ENCODE measurements at places on chromosomes 5 and 9.

DNA sequence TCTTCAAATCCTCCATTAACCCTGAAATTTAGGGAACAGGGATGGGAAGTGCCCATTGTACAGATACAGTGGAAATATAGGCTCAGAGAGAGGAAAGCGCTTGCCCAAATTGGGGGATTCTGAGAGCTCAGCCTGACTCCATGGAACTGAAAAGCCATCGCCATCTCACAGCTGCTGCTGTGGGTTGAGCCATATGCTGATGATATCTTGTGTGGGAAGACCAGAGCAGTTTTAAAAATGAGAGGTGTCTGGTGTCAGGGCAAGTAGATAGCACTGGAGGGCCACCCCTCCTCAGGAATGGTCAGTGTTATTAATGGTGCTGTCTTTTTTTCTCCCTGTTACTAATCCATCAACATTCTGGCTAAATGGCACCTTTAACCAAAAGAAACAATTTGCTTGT is 50.9 kb upstream of the C5orf58 start:
- DNase-seq = no peak

- DNase-seq = no peak
Observed at GRCh38 chr9:127133739-127134167, 11.3 kb upstream of the ANGPTL2 start.

GRCh38 chr5:18114151-18114757 is 480.0 kb downstream of the TAF11L14 start:
- no peak for DNase-seq

DNA sequence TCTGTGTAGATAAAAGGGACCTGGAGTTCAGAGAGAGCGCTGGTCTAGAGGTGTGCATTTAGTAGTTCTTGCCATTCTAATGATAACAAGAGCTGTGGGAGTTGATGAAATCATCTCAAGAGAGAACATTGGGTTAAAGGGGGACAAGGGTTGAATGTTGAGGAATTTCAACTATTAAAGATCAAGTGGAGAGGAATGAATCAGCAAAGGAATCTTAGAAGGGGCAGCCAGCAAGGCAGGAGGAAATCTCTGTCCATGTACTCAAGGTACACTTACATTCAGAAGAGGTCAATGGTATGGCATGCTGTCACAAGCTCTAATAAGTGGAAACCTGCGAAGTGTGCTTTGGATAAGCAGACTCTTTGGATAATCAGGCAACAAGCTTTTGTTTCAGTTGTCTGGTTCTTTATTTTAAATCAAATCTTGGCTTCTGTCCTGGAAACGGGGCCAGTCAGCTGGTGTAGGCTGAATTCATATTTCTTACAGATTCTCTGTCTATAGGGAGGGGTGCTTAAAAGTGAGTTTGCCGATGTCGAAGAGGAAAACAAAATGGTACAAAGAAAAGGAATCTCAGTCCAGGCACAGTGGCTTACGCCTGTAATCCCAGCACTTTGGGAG is 320.5 kb upstream of the CD180 start:
- DNase-seq = no peak

- DNase-seq = no peak
Observed at GRCh38 chr9:8095672-8096086, 296.1 kb upstream of the DMAC1 start.

GRCh38 chr5:30051976-30052375 is 1141.5 kb upstream of the CDH6 start:
- no peak for DNase-seq

DNA sequence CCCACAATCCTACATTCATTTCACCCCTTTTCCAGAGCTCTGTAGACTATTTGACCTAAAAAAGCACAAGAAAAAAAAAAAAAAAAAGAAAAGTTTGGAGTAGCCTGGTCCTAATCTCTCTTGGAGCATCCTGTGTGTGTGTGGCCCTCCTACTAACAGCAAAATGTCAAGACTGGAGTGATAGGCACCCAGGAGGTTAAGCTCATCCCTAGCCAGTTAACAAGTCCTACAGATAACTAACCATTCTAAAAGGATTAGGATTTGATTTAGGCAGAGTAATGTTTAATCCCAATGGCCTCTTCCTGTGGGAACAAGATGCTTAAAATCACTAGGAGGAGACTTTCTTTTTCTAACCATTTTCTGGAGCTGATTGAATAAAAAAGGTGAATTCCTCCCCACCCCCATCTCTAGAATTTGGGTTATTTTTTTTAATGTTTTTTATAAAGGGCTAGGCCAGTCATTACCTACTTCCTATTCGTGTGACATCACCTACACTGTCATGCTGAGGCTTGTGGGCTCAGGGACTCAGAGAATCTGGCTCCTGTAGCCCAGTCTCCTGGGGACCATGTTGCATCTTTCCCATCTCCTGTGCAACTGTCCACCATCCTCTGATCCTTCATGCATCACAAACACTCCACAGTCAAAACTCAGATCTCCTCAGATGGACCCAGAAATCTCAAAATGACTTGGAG is 43.2 kb upstream of the NR3C1 start:
- no peak for DNase-seq

- DNase-seq = no peak
Observed at GRCh38 chr5:151661968-151662732, 24.6 kb downstream of the SPARC start.

GRCh38 chr5:159181152-159181551 is 28.2 kb downstream of the RNF145 start:
- no peak for DNase-seq

DNA sequence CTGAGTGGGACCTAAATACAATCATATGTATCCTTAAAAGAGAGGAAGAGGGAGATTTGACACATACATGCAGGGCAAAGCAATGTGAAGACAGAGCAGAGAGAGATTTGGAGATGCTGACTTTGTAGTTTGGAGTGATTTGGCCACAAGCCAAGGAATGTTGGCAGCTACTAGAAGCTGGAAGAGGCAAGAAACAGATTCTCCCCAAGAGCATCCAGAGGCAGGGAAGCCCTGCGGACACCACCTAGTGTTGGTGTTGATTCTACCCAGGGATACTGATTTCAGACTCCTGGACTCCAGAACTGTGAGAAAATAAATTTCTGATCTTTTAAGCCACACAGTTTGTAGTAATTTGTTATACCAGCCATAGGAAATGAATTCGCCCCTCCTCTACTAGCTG is 64.9 kb upstream of the OSMR start:
- no peak for DNase-seq

DNA sequence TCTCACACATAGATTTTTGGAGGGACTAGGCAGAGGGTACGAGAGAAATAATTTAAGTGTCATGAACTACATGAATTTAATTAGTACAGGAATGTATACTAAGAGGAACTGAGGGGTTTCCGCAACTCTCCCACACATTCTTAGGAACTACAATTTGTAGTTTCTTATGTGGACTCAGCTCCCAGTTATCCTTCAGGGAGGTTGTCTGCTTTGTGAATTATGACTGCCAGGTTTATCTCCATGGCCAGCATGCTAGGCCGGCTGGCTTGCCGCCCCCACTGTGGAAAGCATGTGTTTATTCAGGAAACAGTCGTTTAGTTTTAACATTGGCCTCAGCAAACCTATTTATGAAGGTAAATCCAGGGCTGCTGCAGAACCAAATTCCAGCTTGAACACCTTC is 415.0 kb downstream of the KCTD16 start:
- DNase-seq = no peak

Measured in stimulated activated CD4-positive, alpha-beta T cell treated with anti-CD3 and anti-CD28 coated beads, Interleukin-1b, Interleukin-23, amount 100 ng/mL, for 1 hour (primary cell).